Amniotic stem cell (primary cell): ENCODE measurements at places on chromosomes 12 and 14.

- DNase-seq: no peak
These were observed 37.3 kb downstream of the SNX6 start for GRCh38 chr14:34592623-34593022.

DNA sequence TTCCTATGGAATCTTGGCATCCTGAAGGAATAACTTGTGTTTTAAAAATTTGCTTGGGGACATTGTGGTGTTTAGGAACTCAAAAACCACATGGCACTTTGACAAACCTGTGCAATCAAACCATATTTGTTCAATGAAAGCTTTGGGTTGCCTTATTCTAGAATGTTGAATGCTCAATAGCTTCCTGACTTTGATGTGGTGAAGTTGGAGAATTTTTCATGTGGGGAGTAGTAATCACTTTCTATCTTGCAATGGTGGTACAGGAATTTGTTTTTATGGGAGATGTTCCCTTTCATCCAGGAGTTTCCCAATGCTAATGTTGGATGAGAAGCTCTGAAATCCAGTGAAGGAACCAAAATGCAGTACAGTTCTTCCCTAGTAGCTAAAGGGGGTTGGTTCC, 42.2 kb upstream of the LDHB start:
- DNase-seq: no peak

DNA sequence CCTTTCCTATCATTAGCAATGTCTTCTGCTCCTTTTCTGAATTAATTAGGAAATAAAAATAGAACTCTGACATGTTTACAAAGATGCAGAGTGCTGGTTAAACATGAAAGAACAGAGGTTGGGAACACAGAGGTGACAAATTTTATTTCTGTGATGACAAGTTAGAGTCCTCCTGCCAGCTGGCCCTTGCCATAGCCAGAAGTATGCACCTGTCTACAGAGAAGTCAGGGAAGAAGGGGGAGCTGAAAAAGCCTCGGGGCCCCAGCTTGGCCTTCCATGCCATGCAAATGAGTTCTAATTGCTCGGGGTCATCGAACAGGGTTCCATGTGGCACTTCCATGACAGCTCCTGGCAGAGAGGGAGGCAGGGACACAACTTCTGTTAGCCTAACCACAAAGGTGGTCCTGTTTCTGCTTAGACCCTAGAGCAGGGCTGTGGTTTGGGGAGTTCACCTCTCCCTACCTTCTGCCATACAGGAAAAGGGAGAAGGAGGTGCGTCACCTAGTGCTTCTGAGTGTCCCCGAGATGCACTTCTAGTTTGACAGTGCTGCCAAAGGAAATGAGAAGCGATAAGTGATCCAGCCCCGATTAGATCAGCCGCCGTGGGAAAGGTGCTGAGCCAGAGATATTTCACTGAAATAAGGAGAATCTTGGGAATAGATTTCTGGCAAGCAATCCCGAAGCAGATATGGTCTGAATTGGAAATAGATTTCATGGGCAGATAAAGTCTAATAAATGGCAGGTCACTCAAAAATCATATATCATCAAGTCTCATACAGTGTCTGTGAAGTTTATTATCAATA, 155.8 kb upstream of the FOXN3 start:
- DNase-seq: no peak

DNA sequence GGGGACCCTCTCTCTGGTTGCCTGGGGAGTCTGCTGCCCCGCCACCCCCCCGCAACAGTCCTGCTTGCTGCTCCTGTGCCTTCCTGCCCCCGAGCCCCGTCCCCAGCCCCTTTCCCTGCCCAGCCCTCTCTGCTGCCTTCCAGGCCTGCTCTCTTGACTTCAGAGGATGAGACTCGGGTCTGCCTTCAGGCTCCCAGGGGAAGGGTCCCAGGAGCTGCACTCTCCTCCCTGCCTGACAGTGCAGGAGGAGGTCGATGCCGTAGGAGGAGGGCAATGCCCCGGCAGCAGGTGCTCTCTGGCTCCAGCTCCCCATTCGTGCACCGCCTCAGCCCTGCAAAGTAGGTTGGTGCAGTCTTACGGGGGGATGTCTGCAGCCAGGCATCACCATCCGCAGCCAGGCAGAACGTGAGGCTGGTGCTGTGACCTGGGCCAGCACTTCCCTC, 185.1 kb upstream of the C14orf180 start:
- DNase-seq: no peak

DNA sequence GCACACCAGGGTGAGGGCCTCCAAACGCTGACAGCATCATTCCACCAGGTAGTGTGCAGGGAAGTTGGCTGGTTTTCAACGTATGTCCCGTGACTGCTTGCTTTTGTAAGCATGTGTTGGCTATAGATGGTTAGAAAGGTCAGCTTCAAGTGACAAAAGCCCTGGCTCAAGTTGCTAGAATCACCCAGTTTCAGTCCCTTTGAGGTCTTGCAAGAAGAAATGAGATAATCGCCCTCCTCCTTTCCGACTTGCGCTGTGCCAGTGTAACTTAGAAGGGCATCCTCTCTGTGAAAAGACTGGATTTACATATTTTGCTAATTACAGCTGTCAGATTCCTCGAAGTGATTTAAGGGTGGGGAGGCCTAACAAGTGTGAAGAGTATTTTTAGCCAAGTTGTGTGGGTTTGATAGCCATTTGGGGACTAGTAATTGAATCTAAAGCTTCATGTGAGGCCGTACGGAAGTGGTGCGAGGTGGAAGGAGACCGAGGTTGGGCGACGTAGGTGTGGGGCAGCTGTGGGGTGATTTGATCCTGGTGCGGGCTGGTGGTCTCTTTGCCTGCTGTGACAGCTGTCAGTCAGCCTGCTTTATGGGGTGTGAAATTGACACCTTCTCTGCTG, 94.7 kb downstream of the CHST11 start:
- DNase-seq: no peak

DNA sequence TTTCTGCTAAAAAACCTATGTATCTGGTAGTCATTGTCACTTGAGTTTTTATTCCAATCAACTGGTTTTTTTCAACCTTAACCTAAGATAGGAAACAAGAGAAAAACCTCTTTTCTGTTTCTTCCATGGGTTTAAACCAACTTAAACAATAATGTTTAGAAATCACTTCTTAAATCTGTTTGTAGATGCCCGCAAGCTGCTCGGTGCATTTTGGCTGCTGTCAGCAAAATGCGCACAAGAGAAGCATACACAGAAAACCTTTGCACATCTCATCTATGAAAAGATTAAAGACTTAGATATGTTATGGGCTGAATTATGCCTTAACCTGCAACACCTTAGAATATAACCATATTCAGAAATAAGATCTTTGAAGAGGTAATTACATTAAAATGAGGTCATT, 299.8 kb downstream of the ITPR2 start:
- no peak for DNase-seq

GRCh38 chr14:30085943-30086342, 158.3 kb upstream of the PRKD1 start:
- no peak for DNase-seq

GRCh38 chr14:20632831-20633691, 8.4 kb downstream of the OR6S1 start:
- peak; percentile 43 for DNase-seq

GRCh38 chr12:96870946-96871345, 36.1 kb upstream of the NEDD1 start:
- no peak for DNase-seq

DNA sequence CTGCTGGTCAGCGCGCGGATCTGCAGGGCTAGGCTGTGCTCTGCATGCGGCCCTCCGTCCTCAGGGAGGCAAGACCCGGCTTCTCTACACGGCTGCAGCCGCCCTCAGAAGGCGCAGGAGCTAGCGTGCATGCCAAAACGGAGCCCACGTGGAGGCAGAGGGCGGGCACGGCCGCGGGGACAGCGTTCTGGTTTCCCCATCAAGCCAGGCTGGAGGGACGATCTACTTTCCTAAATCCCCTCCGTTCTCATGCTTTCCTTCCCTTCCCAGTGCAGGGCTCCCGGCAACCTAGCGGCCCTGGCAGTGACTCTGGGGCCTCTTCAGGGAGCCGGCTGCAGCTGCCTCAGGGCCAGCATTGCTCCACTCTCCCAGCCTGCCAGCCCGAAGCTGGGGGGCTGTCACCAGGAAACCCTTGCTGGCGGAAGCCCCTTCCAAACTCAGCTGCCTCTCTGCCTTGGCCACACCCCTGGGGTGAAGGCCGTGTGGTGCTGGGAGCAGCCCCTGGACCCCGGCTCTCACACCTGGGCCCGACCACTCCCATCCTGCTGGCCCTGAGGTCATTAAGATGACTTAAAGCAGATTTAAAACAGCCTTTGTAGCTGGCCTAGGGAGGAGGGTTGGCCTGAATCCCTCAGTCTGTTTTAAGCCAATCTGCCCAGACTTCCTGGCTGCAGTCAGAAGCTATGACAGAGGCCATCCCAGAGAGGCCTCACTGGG, 9.2 kb upstream of the GOLGA3 start:
- DNase-seq: no peak

GRCh38 chr12:54390668-54391551, 6.4 kb upstream of the ZNF385A start:
- no peak for DNase-seq

GRCh38 chr14:70203686-70204085, 14.9 kb upstream of the SLC8A3 start:
- DNase-seq: no peak

GRCh38 chr12:22321638-22322037, 12.9 kb downstream of the ST8SIA1 start:
- DNase-seq: no peak

- no peak for DNase-seq
These were observed 222.2 kb downstream of the FLRT2 start for GRCh38 chr14:85752175-85752574.

- no peak for DNase-seq
These were observed 298.4 kb downstream of the TRHDE start for GRCh38 chr12:72570601-72571000.

DNA sequence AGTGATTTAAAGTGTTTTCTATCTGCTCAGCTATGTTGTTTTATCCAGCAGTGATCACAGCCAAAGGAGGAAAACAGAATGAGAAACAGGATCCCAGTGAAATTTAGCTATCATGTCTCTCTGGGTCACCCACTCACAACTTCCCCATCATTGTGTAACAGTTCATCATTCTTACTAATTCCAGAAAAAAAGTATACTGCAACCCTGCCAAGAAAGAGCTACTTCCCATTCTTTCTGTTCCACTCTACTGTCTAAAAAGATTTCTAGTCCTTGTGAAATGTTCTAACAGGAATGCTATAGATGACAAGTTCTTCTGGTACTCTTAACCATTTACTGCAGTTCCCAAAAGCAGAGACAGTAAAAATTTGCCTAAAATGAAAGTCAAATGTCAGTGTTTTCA, 39.2 kb upstream of the CD163 start:
- no peak for DNase-seq

- no peak for DNase-seq
These were observed at the start of gene PLA2G1B for GRCh38 chr12:120327593-120327992. Gene PLA2G1B, minus strand, starts transcription at chr12:120327779. Its CDS starts 26 bp downstream, at chr12:120327753.

DNA sequence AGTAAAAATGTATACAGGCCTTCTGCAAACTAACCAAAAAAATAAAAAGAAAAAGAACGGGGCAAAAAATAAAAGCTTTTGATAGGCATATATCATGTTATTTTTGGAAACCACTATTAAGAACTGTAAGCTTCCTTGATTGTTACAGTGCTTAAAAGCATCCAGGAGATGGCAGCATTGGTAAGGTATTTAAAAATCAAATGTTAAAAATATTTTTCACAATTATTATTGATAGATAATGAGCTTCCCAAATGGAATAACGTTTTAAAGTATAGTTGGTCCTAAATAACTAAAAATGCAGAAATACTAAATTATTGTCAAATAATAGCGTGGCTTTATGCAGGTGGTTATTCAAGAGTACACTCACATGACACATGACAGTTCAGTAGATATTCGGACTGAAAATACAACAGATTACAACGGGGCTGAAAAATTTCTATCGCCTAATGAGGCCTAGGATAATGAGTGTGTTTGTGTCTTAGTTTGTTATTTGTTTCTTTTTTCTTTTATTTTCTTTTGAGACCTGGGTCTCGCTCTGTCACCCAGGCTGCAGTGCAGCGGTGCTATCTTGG, 127.2 kb upstream of the ATF7IP start:
- peak; percentile 6 for DNase-seq

GRCh38 chr12:2290516-2291065, 237.8 kb downstream of the CACNA1C start:
- DNase-seq: no peak

GRCh38 chr14:23469127-23469905, at the start of gene NGDN:
Gene NGDN, plus strand, starts transcription at chr14:23469703. Its CDS starts 13 bp downstream, at chr14:23469716.
- DNase-seq: peak; percentile 100

DNA sequence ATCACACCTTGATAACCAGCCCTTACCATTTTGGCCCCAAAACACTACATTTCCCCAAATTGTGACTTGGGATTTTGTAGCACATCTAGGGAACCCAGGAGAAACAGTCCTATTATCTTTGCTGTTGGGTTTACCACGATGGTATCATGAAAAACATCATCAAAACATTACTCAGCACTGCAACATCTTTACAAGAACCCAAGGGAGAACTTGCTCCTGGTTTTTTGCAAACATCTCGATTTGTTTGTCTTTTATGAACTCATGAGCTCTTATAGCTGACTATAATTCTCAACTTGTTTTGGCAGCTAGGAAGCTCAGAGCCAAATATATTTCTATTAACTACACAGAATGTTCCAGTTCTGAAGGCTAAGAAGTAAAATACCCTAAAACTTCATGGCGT, 65.7 kb downstream of the TBX5 start:
- DNase-seq: no peak

- no peak for DNase-seq
These were observed 23.0 kb upstream of the GSG1 start for GRCh38 chr12:13126494-13126893.

- DNase-seq: no peak
These were observed 315.5 kb downstream of the SNAPC1 start for GRCh38 chr14:62077676-62078261.

- no peak for DNase-seq
These were observed 7.5 kb downstream of the ATF1 start for GRCh38 chr12:50771409-50771808.

DNA sequence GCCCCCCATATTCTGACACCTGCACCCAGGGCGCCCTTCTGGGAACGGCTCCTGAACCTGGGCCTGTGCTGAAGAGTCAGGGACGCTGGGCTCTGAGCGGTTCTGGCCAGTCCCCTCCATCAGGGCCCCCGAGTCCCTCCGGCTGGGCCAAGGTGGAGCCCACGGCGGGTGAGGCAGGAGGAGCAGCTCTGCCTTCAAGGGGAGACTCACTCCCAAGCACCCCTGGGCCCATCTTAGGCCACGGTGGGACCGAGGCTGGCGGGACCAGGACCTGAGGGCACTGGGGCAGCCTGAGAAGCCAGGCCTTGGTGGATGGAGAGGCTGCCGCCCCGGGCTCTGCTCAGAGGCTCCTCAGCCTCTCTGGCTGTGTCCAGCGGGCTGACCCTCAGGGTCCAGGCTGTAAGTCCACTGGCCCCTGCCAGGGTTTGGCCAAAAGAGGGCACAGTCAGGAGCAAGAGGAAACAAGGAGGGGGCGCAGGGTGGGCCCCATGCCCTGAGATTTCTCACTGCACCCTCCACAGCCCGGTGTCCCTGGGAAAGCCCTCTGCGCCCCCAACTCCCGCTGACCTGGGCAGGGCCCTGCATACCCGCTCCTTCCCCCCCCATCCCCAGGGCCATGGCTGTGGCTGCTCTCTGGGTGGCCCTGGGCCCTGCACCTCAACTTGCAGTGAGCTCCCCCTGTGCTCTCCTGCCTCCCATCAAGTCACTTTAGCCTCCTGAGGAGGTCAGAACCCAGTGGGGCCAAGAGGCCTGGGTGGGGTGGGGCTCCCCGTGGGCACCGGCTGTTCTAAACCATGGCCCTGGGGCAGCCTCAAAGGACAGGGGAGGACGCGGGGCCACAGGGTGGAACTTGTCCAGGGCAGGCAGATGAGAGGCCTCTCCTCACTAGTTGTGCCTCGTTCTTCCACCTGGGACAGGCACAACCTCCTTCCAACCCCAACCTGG, 266.4 kb upstream of the SFSWAP start:
- DNase-seq: no peak
